Choroid plexus epithelial cell (primary cell): ENCODE measurements at places on chromosomes 3 and 15.

DNA sequence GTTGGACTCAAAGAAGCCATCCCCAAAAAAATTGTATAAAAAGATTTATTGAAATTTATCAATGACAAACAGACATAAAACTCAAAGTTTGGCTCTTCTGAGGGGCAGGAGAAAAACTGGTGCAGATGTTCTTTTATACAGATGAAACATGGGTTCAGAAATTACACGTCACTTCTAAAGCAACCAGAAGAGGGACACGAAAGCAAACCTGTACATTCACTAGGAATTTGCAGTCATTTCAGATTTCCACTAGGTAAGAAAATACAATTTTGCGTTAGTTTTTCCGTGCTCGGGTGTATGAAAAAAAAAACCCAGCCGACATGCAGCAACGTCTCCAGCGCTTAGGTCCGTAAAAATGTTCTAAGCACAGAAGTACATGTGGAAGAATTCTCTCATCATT, 41.8 kb downstream of the ANP32A start:
- DNase-seq = no peak

- DNase-seq = no peak
Measured at GRCh38 chr3:9222049-9222448, 27.4 kb downstream of the SRGAP3 start.

DNA sequence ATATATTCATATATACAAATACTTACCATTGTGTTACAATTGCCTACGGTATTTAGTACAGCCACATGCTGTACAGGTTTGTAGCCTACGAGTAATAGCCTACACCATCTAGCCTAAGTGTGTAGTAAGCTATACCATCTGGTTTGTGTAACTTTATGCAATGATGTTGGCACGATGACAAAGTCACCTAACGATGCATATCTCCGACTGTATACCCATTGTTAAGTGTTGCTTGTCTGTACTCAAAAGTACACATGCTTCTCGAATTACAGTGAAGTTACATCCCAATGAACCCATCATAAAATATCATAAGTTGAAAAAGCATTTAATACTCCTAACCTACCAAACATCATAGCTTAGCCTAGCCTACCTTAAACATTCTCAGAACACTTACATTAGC, 327.1 kb downstream of the KBTBD8 start:
- DNase-seq = no peak

- DNase-seq = no peak
Measured at GRCh38 chr15:62933386-62933785, 109.2 kb upstream of the TPM1 start.

GRCh38 chr15:74396146-74396438, 28.6 kb upstream of the CYP11A1 start:
- no peak for DNase-seq

- no peak for DNase-seq
Measured at GRCh38 chr3:58683001-58683458, 16.5 kb upstream of the FAM3D start.

DNA sequence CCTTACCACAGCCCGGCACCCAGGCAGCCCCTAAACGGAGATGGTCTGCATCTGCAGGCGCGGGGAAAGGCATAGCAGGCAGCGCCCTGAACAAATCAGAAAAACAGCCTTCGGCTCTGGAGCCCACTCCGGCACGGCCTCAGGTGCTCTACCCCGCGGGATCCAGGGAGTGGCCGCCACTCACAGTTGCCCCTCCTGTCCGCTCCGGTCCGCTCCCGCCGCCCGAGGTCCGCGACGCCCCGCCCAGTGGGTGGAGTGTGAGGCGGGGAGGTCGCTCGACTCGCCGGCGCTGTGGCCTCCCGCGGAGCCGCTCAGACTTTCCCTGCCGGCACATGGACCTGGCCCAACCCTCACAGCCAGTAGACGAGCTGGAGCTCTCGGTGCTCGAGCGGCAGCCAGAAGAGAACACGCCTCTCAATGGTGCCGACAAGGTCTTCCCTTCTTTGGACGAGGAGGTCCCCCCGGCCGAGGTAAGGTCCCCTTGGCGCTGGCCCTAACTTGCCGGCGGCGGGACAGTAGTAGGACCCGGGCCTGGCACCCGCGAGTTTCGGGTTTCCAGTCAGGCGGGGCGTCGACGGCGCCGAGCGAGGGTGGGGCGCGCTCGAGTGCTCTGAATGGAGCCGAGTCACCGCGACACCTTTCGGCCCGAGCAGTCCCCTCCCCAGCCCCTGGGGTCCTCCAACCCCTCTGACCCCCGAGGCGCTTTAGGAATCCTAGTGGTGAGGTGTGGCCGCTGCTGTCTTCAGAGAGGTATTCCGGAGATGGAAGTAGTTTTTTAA, at the start of gene C3orf52:
C3orf52 (plus strand) TSS at position 314 of the 779 bp plus-strand sequence; CDS start at position 333, 19 bp downstream.
- peak; percentile 83 for DNase-seq

DNA sequence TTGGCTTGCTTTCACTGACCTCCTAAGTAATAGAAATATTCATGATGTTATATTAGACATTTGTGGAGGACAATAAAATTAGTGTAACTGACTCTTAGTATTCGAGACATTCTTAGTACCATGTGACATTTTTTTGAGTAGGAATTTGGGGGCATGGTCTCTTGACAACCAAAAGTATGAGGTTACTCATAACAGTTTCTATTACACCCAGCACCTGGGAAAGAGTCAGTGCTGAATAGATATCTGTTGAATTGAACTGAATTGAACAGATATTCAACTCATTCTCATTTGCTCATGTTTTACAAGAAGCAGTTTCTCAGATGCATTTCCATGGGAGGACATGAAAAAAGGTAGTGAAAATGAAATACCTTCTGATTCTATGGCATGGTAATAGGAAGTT, 84.4 kb downstream of the CMSS1 start:
- peak; percentile 77 for DNase-seq

DNA sequence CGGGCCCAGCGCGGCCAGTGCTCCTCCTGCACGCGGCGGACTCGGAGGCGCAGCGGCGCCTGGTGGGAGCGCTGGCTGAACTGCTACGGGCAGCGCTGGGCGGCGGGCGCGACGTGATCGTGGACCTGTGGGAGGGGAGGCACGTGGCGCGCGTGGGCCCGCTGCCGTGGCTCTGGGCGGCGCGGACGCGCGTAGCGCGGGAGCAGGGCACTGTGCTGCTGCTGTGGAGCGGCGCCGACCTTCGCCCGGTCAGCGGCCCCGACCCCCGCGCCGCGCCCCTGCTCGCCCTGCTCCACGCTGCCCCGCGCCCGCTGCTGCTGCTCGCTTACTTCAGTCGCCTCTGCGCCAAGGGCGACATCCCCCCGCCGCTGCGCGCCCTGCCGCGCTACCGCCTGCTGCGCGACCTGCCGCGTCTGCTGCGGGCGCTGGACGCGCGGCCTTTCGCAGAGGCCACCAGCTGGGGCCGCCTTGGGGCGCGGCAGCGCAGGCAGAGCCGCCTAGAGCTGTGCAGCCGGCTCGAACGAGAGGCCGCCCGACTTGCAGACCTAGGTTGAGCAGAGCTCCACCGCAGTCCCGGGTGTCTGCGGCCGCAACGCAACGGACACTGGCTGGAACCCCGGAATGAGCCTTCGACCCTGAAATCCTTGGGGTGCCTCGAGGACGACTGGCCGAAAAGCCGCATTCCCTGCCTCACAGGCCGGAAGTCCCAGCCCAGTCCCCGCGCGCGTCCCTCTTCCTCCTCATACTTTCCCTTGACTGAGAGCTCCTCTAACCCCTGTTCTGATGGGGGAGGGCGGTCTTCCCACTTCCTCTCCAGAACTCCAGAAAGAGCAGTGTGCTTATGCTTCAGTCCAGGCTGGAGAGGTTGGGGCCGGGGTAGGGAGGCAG, 1.4 kb upstream of the IL17RC start:
- DNase-seq = peak; percentile 67

GRCh38 chr15:58297639-58298038, 134.2 kb upstream of the LIPC start:
- DNase-seq = no peak

DNA sequence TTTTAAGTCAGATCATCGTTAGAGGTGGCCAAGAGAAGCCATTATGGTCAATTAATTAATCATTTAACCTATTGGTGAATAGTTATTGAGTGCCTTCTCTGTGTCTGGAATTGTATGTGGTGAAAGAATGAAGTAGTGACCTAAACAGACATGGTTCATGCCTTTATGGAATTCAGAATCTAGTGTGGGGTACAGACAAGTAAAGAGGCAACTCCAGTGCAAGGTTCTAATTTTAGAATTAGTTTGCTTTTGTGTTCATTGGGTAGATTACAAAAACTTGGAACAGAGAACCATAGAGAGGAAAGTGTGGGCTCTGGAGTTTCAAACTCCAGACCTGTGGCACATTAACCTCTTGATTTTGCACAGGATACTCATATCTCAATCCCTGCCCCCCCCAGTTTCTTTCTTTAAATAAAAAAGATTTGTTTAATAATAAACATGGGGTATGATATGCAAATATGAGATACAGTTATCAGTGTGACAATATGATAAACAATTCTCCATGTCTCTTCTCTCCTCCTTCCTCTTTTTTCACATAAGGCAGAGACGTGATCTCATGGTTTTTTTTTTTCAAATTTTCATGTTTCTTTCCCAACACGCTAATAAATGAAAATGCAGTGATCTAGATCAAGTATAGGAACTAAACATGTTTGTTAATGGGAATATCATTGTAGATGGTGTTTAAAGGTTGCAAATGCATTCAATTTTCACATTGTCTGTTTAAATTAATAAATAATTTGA, 117.9 kb downstream of the MITF start:
- DNase-seq = no peak

- DNase-seq = peak; percentile 86
Measured at GRCh38 chr3:17195192-17195611, 310.4 kb downstream of the PLCL2 start.

GRCh38 chr3:133269393-133269792, 130.5 kb upstream of the BFSP2 start:
- DNase-seq = no peak

- no peak for DNase-seq
Measured at GRCh38 chr3:71958533-71958932, 173.6 kb upstream of the PROK2 start.

DNA sequence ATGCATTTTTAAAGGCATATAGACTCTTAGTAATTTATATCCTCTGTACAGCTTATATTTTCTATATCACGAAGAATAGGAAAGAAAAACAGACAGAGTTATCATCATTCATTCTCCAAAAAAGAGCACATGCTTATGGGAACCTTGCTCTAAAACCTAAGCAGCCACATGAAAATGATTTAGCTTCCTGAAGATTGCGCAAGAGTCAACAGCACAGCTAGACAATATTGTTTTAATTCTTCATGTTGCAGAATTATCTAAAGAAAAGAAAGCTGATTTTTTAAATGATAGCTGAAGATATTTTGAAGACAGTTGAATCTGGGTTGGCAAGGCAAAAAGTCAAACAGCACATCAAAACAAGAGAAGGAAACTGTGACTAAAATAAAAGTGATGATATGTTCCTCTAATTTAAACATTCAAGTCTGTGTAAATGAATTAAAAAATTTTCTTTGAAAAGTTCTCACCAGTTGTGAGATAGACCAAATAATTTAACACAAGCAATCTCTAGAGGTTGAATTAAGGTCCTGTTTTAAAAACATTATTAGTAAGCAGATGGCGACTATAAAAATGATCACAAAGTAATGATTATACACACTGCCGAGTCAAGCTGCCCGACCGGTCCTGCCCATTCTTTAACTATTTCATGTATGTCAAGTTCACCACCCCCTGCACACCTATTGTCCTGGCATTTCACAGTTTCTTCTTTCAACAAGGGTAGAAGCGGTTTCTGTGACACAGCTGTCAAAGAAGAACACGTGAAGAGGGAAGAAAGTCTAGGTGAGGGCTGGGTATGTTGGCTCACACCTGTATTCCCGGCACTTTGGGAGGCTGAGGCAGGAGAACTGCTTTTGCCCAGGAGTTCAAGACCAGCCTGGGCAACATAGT, 74.2 kb upstream of the BHLHE40 start:
- DNase-seq = peak; percentile 72

DNA sequence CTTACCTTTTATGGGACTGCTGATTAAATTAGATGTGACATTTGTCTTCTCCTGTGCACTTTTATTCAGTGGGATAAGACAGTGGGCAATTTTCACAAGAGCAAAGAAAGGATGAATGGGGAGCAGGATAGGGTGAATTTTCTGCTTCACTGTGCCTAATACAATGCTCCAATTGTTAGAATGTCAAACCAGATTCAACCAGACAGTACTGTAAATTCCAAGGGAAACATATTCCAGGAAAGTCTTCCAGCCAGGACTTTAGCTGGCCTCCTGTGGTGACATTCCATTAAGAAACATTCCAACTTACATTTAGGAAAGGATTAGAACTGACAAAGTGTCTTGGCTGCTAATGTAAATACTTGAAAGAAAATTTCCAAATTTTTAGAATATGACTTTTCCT, 100.1 kb upstream of the PROK2 start:
- no peak for DNase-seq

- no peak for DNase-seq
Measured at GRCh38 chr15:68900027-68900426, 30.3 kb upstream of the SPESP1 start.

DNA sequence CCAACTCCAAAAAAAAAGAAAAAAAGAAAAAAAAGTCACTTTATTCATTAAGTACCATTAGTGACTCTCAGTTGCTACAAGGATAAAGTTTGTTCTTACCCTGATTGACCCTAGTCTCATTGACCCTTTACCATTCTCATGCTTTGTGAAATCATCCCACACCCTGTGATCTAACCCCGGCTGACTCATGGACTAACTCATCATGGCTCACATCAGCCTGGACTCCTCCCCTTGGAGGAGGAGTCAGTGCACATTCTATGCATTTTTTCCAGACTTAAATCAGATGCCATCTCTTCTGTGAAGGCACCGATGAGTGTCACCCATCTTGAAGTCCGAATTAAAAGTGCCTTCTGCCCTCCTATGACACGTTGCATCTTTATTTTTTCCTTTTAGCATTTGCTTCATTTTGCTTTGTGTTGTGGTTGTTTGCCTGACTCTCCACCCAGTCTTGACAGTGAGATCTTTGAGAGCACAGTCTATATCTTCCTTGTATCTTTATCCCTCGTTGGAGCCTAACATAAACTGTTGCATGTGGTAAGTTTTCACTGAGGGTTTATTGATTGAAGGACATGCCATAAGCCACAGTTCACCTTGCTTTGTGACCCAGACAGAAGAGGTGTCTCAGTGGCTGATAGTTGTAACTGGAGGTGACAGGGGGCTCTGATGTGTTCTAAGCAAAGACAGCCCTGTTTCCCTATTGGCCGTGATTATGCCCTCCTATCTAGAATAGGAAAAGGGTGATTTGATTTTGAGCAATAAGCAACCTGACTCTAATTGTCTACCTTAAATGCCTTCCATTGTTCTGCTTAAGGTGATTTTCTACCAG, 72.1 kb downstream of the IL1RAP start:
- peak; percentile 94 for DNase-seq

- DNase-seq = no peak
Measured at GRCh38 chr3:143339451-143339850, 219.9 kb downstream of the CHST2 start.

DNA sequence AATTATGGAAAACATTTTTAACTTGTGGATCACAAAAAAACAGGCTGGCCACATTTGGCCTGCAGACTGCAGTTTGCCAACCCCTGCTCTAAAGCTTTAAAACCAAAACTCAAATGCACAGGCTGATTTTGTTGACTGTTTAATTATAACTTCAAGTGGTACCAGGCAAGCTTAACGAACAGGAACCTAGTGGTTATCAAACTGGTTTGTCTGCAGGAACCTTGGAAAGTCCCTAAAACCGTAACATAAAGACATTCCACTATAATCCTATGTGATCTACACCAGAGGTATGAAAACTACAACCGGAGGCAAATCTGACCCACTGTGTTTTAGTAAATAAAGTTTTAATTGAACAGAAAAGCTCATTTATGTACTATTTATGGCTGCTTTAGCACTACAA, 52.4 kb downstream of the TBL1XR1 start:
- peak; percentile 18 for DNase-seq
